Aorta (tissue), 5 donors: ENCODE measurements at places on chromosomes 4 and X.

DNA sequence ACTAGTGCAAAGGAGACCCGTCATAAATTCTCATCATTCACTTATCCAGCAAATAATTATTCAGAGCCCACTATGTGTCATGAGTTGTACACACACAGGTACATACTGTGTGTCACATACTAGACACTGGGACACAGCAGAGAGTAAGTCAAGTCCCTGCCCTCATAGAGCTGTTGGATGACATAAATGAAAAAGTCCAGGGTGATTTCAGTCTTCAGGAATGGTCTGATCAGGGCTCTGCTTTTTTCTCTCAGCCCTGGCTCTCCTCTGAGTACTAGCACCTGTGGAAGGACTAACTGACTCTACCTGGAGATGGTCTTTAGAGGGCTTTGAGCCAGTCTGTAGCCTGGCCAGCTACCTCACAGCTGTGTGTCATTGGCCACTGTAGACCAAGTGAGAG lies 198.0 kb upstream of the LEF1 start:
- DNase-seq = no peak

DNA sequence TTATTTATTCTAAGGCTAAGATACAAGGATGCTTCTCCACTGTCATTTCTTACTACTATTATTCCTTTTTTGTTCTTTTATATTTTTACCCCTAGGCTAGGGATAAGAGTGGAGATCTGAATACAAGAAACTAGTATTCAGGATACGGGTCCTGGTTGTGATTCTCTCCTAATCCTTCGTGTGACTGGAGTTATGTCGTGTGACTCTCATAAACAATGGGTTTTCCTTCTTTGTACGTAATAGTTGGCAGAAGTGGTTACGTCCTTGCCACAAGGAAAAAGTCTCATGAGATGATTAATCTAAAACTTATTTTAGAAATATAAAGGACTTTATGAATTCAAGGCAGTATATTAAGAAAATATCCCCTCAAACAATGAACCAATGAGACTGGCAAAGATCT lies 497.2 kb upstream of the FAM241A start:
- no peak for DNase-seq

DNA sequence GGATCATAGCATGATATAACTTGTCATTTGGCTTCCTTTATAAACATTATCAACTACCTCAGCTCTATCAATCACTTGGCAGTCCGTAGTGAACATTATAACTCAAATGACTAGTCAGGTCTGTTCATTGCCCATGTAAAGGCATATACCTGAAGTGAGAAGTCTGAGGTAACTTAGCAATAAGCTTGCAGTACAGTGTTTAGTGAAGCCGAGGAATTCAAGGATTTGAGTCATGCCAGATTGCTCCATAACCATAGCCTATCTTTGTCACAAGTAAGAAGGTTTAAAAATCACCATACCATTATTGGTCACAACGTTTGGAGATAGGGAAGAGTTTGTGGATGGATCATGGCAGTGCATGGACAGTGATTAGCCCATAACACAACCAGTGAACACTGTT lies 41.6 kb downstream of the AR start:
- DNase-seq = no peak

- peak; percentile 51 for DNase-seq
These were observed 2.8 kb downstream of the SORCS2 start for GRCh38 chr4:7195141-7195515.

GRCh38 chr4:20253735-20254409 lies 2.2 kb downstream of the SLIT2 start:
- DNase-seq = peak; percentile 81

DNA sequence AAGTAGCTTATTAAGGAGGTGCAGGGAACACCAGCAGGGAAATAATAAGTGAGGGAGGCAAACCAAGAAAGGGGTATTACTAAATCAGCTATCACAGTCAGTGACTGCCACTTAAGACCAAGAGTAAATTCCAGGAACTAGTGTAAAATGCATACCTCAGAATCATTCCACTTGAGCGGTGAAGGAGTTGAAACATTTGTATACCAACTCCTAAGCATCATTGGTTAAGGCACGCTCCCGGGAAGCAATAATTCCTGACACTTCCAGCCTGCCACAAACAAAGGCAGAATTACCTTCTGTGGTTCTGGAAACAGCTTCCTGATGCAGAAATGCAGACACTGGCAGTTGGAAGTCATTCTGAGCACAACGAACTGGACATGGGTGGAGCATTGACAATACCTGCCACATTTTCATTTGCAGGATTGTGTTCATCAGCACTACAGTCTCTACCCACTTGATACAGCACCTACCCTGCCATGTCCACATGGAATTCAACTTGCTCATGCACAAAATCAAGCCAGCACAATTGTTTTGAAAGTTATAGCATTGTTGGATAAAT lies 82.1 kb downstream of the PPP1R2C start:
- no peak for DNase-seq

DNA sequence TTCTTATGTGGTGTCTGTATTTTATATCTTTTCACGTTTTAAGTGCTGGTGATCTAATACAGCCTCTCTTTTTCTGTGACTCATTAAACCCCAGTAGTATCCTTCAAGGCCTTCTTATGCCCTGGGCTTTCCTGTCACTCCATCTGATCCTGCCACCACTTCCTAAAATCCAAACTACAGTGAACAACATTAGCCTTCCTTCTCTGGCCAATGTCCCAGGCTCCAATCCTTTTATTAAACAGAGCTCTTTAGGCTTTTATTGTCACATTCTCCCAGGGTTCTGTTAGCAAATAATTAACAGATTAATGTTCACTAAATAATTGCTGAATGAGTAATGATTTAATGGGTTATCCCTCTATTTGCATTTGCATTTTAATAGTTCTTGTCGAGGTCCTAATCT lies 47.9 kb upstream of the ITM2A start:
- no peak for DNase-seq

GRCh38 chr4:56310401-56311125 lies 76.7 kb downstream of the AASDH start:
- no peak for DNase-seq
